Mucosa of descending colon (tissue), 3 donors: ENCODE measurements at places on chromosomes 16 and 17. TPM values are rescaled to one million over a fixed set of nuclear protein-coding genes. Genes with fewer than 3 reads are reported as not detected.

The ELP5 gene
- total RNA-seq: 45.6 TPM

DNA sequence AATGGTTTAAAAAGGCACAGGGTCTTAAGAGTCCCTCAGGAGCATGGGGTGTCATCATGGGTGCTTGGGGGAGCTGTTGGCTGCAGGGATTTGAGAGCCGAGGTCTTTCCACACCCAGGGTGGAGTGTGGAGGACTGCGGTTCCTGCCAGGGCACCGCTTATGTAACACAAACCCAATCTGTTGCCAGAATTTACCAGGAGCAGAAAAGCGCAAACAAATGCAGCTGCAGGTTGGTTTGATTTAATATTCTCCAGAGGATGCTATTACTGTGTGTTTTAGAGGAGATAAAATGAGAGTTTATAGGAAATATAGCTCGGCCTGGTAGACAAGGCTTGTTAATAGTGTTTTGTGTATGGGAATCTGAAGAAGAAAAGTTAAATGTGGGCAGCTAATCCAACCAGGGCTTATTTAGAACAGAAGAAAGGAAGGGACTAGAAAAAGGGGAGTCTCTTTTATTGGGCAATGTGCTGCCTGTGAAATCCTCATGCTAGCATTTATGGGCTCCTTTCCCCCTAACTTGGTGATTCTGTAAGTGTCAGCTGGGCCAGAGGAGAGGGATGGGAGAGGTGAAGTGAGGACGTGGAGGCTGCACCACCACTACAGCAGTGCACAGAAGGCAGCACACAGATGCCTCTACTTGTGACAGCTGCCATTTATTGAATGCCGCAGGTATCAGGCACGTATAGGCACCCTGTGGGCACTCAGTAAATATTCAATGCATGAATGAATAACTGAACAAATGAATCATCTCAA, 174.7 kb downstream of the KATNIP start:
- no peak for DNase-seq

DNA sequence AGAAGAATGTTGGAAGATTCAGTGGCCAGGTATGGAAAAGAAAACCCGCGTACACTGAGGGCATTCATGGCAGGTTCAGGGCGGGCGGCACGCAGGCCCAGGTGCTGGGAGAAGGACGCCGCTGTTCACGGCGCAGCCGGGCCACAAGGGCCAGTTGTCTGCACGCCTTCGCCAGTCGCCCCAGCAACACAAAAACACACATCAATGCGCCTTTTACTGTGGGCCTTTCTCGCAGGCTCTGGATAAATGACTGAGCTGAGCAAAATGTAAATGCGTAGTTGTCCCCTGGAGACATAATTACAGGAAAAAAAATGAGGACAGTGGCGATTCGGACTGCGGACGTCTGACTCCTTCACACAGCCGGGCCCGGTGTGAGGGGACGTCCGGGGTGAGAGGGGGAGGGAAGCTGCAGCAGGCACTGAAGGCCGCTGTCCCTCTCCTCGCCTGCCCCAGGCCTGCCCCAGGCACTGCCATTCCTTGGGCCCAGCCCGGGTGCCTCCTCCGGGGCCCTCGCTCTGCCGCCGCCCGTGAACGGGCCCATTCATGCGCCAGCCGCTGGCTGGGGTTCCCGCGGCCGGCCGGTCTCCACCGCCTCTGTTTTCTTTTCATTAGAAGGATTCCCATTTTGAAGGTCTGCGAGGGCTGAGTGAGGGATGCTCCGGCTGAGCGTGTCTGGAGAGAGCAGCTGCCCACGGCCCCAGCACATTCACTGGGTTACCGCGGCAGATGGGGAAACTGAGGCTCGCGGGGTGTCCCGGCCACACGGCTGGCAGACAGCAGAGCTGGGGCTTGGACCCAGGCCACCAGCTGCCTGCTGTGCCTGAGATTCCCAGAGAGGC, 6.5 kb upstream of the ZNF469 start:
- DNase-seq: peak; percentile 11

The PSMB3 gene
- 129 TPM for total RNA-seq

- no peak for DNase-seq
These were observed 440.5 kb downstream of the GRIN2A start for GRCh38 chr16:9741776-9742175.

The HOXB7 gene
- 22.4 TPM for total RNA-seq

GRCh38 chr17:81837641-81838040, 2.8 kb upstream of the PPP1R27 start:
- no peak for DNase-seq

The CSHL1 gene
- total RNA-seq: not detected

DNA sequence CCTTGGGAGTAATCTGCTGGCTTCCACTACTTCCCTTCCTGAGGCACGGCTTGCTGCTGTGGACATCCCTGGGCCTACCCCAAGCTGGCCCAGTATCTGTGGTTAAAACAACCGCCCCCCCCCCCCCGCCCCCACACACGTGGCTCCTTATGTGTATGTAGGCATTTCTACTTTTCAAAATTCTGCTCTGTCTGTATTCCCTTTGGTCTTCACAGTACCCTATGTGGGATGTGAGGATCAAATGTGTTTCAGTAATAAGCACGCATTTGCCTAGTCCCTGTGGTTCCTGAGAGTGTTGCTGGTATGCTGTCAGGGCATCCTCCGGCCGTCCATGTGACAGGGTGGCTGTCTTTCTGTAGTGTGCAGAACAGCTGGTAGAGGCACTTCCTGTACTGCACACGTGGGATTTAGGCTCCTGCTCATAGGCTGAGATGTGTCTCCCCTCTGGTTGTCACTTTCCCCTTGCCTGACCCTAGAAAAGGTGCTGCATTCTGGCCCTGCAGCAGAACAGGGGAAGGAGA, 2.2 kb downstream of the NT5M start:
- DNase-seq: peak; percentile 37

- DNase-seq: no peak
These were observed 39.3 kb upstream of the CCDC182 start for GRCh38 chr17:57784226-57784895.

DNA sequence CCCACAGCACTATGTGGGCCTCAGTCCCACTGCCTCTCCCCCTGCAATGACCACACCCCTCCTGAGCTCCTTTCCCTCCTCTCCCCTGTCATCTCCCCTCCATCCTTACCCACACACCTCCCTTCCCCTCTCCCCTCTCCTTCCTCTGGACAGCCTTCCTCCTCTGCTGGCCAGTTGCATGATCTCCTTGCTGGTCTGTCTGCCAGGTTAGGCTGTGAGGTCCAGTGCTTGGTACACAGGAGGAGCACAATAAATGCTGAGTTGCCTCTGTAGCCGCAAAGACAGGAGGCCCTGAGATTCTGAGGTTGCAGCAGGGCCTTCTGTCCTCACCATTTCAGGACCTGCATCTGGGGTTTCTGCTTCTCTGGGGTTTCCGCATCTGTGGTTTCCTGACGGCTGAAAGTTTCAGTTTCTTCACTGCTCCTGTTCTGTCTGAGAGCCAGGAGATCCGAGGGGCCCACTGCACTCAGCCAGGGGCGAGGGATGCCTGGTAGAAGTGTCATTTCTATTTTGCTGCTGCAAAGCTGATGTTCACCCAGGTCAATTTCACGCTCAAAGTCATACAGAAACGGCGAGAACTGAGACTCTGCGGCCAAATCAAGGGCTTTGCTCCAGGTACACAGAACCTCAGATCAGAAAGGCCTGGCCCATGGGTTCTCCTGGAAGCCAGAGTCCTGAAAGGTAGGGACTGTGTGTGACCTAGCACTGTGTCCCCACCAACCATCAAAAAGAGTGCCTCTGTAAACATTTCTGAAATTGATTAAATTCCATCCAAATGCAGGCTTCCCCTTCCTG, 4.6 kb upstream of the SLC12A3 start:
- DNase-seq: no peak

The LGALS9B gene
- total RNA-seq: 26.6 TPM

The SLC47A1 gene
- total RNA-seq: 1.0 TPM

The DNAI2 gene
- total RNA-seq: not detected

The KRT36 gene
- not detected for total RNA-seq

The MT1F gene
- total RNA-seq: 27.8 TPM

DNA sequence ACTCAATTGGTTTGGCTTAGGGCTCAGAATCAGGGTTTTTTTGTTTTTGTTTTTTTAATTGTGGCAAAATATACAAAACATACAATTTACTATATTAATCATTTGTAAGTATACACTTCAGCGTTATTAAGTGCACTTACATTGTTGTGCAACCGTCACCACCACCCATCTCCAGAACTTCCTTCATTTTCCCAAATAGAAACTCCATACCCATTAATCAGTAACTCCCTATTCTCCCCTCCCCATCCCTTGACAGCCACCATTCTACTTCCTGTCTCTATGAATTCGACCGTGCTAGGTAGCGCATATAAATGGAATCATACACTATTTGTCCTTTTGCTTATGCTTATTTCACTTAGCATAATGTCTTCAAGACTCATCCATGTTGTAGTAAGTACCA, 45.2 kb upstream of the DHX40 start:
- no peak for DNase-seq

- peak; percentile 26 for DNase-seq
These were observed 54.6 kb downstream of the TBC1D16 start for GRCh38 chr17:79981090-79981489.

- no peak for DNase-seq
These were observed 233.1 kb downstream of the CBLN1 start for GRCh38 chr16:49048557-49048956.
